ENCODE measurements at places on chromosomes 7 and 10.
A peak's percentile ranks its signal among the peaks of the same experiment; 100 is the strongest.

- DNase-seq = no peak
These were observed 35.2 kb upstream of the BMPER start for GRCh38 chr7:33870120-33870519.

- no peak for DNase-seq
These were observed 92.6 kb downstream of the MTERF1 start for GRCh38 chr7:91787931-91788330.

DNA sequence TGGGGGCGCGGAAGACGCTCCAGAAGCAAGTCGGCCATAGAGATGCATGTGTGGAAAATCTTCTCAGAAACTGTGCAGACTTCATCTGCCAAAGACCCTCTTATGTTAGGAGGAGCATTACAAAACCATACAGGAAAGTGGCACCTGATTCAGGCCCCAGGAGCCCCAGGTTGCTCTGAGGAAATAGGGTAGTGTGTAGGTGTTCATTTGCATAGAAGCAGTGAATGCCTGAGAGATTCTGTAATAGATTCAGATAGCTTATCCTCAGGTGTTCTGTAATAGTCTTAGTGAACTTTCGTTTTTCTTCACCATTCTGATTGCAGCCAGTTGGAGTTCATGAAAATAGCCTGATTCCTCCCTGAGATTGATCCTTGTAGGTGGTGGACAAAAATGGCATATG, 106.4 kb upstream of the GJD4 start:
- DNase-seq = no peak

DNA sequence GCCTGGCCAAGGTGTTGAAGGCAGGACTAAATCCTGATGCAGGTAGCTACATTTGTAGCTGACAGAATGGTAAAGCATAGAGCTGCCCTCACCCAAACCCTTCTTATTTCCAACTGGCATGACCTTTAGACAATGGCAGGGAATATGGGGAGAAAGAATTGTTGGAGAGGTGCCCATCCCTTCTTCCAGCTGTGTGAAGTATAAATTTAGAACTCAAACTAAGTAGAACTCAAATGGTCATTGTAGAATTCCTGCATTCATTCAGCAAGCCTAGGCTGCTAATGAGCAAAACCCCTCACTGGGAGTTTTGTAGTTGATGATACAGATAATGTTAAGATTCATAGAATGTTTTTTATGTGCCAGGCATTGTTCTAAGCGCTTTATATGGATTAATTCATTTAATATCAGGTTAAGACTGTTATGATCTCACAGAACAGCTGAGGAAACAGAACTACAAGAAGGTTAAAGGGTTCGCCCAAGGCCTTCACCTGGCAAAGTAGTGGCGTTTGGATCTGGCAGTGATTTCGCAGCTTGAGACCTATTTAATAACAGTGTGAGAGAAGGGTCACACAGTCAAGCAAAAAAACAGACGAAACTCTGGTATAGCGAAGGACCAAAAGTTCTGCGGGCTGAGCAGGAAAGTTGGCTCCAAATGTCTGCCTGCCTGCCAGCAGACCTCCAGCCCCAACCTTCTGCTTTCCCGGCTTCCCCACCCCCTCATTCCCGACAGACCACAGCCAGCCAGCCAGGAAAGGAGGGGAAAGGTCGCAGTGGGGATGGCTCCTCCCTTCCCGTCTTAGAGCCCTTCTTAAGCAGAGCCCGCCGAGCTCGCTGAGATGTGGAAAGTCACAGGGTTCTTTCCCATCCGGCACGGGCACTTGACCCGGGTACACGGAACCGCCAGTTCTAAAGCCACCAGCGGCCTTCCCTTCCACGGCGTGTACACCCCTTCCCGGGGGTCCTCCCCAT, 1.6 kb upstream of the HILPDA start:
- no peak for DNase-seq

GRCh38 chr10:28410420-28411135, 107.7 kb upstream of the MPP7 start:
- DNase-seq = no peak

DNA sequence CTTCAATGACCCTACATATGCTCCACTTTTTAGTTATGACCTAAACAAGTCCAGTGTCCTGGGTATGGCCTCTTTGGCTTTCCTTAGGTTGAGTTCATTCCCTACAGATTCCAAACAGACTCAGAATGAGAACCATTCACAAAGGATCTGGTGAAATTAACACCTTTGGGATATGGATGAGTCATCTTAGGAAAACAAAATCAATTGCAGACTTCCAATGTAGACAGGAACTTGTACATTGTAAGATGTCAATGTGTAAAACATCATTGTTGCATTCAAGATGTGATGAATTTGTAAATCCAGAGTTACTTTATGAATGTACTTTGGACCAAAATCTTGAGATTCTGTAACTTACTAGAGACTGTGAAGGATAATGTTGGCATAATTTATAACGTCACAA, 43.4 kb upstream of the HECTD2 start:
- DNase-seq = no peak

DNA sequence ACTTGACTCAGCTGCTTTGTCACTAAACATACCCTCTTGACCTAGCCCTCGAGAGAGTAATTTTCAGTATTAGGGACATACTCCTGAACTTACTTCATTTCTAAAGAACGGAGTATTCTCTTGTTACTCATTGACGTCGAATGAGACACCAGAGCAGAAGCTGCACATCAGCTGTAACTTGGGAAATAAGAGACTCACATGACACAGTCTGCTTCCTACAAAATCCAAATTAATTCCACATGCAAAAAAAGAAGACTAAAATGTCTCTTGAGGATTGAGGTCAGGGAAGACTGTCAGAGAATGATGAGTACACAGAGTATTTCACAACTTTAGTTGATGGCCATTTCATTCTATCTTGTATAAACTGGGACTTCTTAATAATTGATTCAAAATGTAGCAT, 114.7 kb upstream of the EGFR start:
- no peak for DNase-seq

DNA sequence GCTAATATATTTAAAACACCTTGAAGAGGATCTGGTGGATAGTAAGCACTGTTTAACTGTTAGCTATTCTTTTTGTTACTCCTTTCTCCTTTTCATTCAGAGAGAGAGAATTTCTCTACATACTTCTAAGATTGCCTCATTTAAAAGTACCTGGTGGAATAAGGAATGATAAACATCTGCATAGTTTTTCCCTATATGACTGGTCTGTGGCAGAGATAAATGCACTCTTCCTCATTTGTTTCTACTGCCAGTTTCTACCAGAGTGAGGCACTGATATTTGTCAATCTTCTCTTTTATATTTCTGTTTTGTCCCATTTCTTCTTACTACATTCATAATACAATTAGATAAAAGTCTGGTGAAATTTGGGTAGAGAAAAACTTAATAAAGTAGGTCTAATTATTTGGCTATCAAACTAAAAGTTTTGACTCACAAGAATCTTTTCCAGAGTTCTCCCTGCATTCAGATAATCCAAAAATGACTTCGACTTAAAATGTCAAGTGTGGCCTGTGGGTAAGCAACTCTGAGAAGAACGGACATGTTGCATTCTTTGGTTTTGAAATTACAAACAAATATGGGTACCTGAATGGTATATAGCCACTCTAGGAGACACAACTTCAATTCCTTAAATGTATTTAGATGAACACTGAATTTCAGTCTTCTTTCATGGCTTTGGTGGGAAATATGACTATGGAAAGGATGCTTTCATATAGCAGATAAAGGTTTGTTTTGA, 38.8 kb downstream of the RNLS start:
- DNase-seq = no peak

- DNase-seq = no peak
These were observed 43.1 kb upstream of the TRUB1 start for GRCh38 chr10:114894911-114895310.

GRCh38 chr10:132010483-132010882, 28.8 kb upstream of the BNIP3 start:
- no peak for DNase-seq

DNA sequence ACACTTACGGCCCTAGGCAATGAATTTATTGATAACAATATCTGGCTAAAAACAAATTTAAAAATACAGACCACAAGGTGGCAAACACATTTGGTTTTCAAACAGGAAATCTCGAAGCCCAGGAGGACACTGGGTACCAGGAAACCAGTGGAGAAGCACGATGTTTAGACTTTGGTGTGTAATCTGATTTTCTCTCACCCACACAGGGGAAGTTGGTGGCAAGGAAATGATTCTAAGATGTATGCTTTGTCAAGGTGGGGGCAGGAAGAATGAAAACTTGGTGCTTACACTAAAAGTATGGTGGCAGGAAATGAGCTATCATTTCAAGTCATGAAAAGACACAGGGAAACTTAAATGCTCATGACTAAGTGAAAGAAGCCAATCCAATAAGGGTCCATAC, 113.2 kb upstream of the ANKRD1 start:
- DNase-seq = peak; percentile 53

GRCh38 chr7:96089511-96089910, 232.4 kb downstream of the SLC25A13 start:
- no peak for DNase-seq

DNA sequence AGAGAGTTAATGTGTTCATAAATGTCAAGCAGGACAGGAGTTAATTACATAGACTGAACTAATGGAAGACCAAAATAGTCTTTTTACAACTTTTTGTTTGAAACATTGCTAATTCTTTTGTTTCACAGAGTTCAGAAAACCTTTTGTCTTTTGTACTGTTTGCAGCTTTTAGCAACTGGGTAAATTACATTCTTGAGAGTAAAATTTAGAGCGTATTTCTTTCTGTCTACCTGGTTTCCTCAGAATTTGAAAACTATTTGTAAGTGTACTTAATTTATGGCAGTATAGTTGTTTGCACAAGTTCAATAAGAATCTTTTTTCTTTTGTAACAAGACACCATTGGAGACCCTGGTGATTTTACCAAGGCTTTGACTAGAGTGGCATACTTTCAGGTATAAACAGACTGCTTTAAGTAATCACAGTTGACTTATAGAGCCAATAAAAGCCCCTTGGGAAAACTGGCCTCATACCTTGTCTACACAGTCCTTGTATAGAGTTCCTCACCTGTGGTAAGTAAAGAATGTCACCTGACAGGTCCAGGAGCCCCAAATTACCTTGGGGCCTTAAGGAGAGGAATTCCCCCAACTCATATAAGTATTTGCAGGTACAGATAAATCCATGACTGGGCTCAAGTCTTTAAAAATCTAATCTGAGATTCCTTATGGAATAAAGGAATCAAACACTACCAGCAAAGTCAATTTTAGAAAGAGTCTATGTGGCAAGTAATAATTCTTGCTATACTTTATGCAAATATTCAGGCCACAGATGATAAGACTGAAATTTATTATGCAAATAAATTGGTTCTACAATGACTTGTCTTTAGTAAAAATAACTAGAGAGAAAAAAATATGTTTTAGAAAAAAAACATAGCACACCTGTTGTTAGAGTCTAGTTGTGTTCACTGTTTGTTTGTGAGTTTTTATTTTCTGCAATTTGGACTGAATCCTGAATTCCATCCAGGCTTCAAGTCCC, 23.6 kb upstream of the CREB3L2 start:
- no peak for DNase-seq

DNA sequence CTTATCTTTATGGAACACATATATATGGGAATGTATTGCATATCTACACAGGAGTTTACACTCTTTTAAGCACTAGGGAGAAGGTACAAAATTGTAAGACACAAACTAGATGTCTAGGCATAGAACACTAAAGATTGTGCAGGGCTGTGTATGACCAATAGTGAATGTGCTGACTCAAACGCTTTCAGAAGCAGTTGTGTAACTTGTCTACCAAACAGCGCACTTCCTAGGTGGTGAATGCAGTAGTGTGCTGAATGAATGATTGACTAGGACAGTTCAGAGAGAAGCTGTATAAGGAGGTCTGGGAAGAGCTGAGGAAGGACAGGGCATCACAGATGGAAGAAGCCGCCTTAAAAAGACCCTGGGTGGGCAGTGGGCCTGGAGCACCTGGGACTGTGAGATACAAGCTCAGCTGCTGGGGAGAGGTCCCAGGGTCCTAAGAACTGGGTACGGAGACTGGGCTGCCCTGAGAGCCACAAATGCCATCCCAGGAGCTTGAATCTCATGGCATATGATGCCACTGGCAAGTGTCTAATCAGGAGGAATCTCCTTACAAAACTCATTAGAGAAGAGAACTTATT, 14.2 kb downstream of the CLRN3 start:
- DNase-seq = no peak

DNA sequence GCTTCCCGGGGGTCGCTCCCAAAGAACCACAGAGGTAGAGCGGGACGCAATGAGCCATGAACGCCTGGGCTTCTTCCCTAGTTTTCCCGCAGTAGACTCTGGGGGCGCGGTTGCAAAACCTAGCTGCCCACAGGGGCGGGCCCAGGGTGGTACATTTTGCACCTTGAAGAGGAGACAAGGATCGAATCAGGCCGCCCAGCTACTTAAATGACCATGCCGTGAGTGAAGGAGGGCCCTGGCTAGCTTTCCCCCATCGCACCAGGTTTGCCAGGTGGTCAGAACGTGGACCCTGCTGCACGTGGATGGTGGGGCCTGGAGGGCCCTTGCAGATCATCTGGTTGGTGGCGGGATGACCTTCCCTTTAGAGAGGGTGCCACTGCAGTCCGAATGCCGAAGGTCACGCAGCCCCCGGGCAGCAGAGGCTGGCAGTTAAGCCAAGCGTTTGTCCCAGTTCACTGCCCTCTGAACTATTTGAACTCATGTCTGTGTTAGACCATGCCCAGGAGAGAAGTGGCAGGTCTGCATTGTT, 604 bp upstream of the SHTN1 start:
- no peak for DNase-seq

GRCh38 chr10:7720478-7720877, 17.4 kb downstream of the ITIH2 start:
- no peak for DNase-seq

DNA sequence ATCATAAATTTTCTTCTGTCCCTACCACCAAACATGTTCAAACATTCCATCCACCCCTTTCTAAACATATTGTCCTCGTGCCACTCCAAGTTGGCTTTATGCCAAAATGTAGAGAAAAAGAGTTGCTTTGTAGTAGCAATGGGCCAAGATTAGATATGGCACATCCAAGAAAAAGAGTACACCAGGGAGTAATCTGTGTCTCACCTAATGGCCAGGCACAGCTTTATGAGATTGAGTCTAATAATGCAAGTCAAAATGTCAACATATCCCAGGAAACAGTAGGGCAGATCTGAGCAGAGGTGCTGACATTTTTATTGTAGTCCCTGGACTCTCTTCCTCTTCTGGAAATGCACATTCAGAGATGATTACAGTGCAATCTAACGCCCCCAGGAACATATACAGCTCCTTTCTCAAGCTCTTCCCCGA, 5.7 kb upstream of the OR6V1 start:
- DNase-seq = no peak

- no peak for DNase-seq
These were observed 468.7 kb downstream of the RPS24 start for GRCh38 chr10:78502210-78502936.

Measured in activated naive CD4-positive, alpha-beta T cell treated with anti-CD3 and anti-CD28 coated beads for 36 hours (primary cell).